ENCODE measurements at places on chromosomes 6 and 20.

DNA sequence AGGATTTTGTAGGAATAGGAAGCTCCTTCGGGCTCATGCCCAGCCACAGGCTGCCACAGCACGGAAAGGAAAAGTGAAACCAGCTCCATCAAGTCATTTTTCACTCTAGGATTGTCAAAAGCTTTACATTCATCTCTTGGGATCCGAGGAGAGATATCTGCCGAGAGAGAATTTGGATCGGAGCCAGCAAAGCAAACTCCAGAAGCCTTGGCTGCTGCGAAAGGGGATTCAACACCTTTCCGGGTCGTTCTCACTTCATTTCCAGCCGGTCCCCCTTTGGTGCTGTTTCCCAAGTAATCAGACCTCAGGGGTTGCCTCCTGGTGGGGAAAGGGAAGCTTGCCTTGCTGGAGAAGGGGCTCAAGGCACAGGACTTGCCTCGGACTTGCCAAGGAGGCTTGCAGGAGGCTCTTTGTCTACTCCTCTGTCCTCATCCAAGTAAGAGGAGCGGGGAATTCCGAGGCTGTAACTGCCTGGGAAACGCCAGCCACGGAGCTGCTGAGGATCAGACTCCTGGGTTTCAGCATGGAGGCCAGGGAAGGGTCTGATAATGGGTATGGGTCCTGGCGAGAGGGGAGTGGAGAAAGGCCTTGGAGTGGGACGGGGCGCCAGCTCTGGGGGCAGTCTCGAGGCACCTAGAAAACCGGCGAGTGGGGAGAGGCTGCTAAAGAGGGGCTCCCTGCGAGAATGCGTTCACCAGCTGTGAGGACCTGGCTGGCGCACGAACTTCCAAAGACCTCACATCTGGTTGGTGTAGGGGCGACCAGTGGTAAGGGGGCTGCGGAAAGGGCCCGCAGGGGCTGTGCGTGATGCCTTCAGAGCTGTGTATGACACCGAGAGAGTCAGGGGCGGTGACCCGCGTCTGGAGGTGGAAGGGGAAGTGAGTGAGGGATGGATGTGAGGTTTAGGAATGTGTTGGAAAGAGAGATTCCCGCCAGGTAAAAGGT lies 702 bp downstream of the ETV7 start:
- DNase-seq, result peak; percentile 55

DNA sequence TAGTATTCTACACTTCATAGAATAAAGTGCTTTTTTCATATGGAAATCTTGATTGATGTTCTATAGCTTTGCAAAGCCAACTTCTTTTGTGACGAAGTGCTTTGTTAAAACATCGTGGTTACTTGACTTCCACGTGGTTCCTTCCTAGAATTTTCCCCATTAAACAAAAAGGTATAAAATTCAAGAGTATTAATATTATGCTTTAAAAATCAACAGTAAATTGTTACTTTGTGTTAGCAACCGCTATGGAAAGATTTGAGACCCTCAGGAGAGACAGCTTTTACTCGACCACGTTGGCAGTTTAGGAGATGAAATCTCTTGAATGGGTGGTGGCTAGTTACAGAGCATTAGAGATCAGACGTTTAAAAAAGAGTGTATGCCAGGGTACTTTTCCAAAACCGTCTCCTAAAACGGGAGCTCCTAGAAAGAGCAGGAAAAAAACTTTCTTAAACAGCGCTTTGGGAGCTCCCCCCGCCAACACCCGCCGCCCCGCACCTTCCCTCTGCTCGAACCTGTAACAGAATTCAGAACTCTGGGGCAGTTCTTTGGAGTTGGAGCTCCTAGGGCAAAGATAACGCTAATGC lies 920 bp downstream of the GJA1 start:
- no peak for DNase-seq

GRCh38 chr6:66508433-66508832 lies 801.4 kb upstream of the EYS start:
- DNase-seq, result no peak

DNA sequence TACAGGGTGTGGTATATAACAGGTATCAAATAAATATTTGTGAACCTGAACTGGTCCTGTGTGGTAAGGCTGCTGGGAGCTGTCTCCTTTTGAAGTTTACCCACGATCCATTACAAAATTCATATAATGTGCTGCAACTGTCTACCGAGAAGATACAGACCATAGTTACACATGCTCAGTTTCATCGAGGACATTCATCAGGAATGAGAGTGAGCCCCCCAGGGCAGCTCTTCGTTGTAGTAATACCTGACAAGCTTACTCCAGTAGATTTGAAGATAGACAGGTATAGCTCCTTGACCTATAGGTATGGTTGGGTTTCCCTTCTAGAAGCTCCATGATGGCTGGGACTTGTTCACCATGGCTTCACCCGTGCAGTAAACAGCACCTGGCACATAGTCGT lies 25.7 kb downstream of the ARMC2 start:
- DNase-seq, result no peak

- DNase-seq, result no peak
These were observed 118.9 kb downstream of the ARMC2 start for GRCh38 chr6:108966855-108967755.

GRCh38 chr6:25511376-25511775 lies 140.6 kb upstream of the SCGN start:
- DNase-seq, result no peak

DNA sequence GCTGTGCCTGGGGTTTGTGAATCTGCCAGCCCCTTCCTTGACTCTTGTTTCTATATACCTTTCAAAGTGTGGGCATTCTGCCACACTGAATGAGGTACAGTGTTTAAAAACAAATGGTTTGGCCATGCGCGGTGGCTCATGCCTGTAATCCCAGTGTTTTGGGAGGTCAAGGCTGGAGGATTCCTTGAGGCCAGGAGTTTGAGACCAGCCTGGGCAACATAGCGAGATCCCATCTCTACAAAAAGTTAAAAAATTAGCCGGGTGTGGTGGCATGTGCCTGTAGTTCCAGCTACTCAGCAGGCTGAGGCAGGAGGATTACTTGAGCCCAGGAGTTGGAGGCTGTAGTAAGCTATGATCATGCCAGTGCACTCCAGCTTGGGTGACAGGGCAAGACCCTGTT lies 5.8 kb downstream of the FAM83D start:
- DNase-seq, result no peak

- DNase-seq, result no peak
These were observed 66.7 kb upstream of the E2F3 start for GRCh38 chr6:20334962-20335361.

GRCh38 chr20:16014436-16014835 lies 558.8 kb downstream of the KIF16B start:
- no peak for DNase-seq

DNA sequence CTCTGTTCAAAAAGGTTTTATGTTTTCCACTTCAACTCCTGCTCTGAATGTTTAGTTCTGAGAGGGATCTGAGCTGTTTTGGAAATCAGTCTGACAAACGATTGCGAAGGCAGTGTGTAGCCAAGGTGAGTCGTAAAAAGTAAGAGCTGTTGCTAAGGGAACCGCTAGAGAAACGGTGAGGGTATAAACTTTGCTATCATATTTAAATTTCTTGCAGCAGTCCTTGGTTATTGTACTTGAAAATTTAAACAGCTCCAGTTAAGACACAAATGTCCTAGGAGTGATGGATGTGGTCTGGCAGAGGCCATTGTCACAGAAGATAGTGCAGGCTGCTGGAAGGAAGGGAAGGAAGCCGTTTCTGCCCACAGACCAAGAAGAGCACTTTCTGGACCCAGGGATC lies 64.9 kb upstream of the CITED2 start:
- DNase-seq, result no peak

DNA sequence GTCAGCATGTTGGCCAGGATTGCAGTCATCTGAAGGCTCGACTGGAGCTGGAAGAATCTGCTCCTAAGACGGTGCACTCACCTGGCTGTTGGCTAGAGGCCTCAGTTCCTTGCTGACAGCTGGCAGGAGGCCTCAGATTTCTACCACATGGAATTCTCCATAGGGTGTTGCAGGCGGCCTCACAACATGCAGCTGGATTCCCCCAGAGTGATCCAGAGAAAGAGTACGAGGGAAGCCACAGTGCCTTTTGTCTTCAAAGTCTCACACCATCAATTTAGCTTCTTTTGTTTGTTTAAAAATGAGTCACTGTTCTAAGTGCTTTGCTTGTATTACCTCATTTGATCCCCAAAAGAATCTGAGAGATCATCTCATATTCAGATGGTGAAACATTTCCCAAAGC lies 65.5 kb upstream of the FYN start:
- DNase-seq, result no peak

GRCh38 chr6:89356642-89357170 lies 4.2 kb upstream of the UBE2J1 start:
- no peak for DNase-seq

GRCh38 chr6:106857771-106858652 lies 116.5 kb downstream of the CD24 start:
- no peak for DNase-seq

- DNase-seq, result no peak
These were observed 26.0 kb upstream of the RSPO3 start for GRCh38 chr6:127092466-127092865.

- DNase-seq, result no peak
These were observed at the start of gene MAPK13 for GRCh38 chr6:36129941-36130666. Gene MAPK13, plus strand, starts transcription at chr6:36130513. Its CDS starts 70 bp downstream, at chr6:36130583.

DNA sequence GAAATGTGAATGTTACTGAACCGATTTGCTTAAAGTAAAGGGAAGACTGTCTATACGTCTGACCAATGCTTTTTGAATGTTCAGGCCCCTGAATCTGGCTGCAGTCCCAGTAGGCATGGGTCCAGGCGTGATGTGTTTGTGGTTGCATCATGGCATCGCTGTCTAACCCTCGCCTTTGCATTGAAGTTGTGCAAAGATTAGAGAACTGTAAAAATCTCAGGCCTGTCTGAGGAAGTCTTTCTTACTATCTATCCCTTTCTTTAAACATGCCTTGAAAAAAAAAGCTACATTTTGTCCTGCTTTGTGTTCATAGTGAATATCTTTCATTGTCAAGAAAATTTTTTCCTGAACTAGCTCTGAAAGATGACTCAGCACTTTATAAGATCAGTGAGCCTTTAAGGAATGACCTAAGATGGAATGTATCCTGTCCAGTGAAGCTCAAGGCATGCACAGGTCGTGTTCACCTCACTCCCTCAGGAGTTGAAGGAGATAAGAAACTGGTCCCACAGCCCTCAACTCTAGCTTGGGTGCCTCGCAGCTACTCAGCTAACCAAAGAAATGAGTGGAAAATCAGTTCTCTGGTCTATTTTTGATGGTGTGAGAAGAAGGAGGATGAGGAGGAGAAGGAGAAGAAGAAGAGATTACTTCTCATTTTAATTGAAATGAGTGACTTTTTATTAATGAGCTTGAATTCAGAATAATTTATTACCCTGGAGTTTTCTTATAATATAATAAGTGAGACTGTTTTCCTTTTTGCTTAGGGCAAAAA lies 48.6 kb downstream of the TPD52L1 start:
- peak; percentile 77 for DNase-seq

DNA sequence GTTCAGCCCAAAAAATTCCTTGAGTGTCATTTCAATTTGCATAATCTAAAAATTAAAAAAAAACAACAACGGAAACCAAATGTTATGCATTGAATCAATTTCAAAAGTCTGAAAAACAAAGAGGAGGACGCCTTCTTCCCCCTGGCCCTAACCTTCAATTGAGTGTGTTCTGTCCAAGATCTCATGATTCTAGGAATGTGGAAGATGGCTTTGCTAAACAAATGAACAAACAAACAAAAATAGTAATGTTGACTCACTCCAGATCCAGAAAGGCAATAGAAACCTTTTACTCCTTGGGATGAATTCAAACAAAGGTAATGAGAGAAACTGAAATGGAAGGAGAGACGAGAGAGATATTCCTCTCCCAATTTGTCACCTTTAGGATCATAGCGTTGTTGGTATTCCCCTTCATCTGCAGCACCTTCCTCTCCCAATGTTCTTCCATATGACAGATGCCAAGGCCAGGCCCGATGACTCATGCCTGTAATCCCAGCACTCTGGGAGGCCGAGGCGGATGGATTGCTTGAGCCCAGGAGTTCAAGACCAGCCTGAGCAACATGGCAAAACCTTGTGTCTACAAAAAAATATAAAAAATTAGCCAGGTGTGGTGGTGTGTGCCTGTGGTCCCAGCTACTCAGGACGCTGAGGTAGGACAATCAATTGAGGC lies 109.2 kb upstream of the ADGRF1 start:
- DNase-seq, result no peak

DNA sequence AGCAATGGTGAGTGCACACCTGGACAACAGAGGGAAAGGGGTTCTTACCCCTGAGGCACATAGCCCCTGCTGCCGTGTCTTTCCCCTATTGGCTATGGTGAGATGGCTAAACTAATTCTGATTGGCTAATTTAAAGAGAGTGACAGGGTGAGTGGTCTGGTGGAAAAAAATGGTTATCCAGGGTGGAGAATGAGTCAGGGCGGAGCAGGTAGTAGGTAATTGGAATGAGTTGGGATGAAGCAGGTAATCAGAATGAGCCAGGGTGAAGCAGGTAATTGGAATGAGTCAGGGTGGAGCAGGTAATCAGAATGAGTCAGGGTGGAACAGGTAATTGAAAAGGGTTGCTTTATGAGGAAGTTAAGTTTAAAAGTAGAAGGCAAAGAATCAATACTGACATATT lies 200.3 kb downstream of the EYA4 start:
- DNase-seq, result no peak

DNA sequence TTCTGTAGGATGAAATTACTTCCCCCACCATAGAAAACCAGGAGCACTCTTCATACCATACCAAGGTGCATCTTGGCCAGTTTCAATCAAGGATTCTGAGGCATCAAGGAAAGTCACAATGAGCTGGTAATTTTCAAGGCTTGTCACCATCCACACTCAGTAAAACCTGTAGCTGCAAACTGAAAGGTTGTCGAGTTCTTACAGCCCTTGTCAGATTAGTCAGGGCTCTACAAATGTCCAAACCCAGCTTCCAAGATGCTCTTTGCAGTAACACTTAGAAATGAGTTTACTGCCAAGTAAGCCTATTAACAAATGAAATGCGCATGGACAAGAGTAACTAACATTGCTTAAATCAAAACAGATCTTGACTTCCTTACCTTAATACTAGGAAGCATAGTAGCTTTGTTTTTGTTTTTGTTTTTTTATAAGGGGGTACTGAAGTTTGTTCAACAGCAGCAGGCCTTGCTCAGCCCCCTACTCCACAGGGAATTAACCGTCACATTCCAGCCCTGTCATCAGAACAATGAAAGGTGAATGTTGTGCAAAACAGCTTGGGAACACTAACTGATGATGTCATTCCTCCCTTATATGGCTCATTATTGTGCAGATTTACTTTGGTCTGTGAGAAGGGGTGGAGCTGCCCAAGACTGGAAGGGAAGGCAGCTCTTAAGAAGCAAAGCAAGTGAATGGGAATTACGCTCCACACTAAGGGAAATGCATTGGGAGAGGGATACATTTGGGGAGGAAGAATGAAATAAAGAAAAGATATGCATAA lies 49.9 kb upstream of the TMEM30A start:
- no peak for DNase-seq

GRCh38 chr6:28269492-28269891 lies 2.5 kb downstream of the ZSCAN26 start:
- DNase-seq, result no peak

DNA sequence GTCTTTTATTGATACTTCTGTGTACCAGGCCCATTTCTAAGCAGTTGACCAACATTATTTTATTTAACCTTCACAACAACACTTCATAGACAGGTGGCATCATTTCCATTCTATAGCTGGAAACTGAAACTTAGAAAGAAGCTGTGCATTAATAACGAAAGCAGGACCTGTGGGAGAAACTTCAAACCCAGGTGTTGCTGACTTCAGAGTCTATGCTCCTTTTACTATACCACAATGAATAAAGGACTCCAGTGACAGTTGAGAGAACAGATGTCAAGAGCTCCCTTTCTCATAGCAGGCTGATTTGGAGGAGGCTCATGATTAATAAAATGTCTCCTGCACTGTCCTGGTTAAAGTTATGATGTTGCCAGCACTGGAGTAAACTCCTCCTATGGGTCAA lies 56.6 kb upstream of the POU3F2 start:
- DNase-seq, result no peak

Data from femur (tissue), 1 donor.